ENCODE measurements at places on chromosomes 2 and 18.

- DNase-seq = no peak
Observed at GRCh38 chr2:237557633-237558015, 8.8 kb upstream of the PRLH start.

DNA sequence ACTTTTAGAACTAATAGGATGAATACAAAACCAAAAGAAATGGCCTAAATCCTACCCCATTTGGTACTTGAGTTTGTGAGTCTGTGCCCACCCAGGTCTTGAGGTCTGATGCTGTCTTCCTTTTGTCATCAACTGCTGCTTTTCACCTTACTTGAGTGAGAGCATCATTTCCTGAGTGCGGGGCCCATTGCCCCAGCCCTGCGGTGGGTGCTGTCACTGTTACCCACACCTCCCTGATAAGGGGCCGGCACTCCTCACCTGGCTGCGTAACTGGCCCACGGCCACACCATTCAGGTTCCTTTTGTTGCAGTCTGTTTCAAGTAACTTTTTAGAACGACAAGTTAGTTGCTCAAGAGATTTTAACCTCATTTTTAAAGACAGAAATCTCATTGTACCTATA, 25.3 kb downstream of the RAB12 start:
- DNase-seq = no peak

- no peak for DNase-seq
Observed at GRCh38 chr2:61775956-61776570, 77.8 kb downstream of the FAM161A start.

DNA sequence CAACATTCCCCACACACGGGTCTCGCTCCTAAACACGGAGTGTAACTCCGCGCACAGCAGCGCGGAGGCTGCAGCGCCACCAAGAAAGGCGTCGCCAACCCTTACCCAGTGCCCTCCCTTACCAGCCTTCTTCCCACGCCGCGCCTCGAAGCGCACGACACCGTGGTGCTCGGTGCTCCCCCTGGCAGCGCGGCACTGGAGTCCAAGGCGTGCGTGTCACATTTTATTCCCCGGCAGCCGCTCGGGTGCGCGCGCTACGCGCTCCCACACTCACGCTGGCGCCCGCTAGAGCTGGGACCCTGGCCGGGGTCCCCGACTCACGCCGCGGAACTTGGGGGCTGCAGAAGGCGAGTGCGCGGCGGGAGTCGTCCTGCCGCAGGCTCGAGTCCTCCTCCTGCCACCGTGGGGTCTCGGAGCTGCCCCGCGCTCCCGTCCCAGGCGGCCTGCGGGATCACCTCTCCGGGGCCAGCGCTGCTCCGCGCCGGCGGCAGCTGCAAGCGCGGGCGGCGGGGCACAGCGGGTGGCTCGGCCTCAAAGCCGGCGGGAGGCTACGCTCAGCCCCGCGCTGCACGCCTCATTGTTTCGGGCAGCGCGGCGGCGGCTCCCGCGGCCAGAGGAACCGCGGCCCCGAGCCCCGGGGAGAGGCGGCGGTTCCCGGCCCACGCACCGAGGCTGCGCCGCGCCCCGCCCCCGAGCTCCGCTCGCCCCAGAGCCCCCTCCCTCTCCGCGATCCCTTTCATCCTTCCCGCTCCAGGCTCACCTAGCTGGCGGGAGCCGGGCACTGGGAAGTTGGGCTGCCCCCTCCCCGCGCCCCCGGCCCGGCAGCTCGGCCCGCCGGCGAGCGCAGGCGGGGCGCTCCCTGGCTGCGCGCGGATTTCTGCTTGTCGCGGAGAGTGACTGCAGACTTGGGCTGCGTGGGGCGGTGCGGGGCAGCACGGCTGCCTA, at the start of gene ST6GAL2:
ST6GAL2 (minus strand) TSS at position 197 of the 945 bp plus-strand sequence. CDS start 42,190 bp downstream, outside the sequence.
- DNase-seq = no peak

DNA sequence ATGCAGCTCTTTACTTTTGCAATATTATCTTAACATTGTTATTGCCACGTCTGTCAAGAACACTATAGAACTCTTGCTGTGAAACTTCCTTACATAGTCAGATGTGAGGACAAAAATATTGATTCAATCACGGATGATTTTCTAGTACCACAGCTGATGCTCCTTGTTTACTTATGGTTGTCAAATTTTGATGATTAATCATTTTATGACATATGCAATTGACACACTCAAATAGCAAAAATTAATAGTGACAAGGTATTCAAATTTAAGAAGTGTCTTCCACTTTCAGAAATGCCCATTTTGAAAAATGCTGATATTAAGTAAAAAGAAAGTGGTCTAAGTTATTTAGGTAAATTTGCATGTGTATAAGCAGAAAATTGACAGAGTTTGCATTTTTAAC, 284.0 kb downstream of the CCDC102B start:
- DNase-seq = no peak

DNA sequence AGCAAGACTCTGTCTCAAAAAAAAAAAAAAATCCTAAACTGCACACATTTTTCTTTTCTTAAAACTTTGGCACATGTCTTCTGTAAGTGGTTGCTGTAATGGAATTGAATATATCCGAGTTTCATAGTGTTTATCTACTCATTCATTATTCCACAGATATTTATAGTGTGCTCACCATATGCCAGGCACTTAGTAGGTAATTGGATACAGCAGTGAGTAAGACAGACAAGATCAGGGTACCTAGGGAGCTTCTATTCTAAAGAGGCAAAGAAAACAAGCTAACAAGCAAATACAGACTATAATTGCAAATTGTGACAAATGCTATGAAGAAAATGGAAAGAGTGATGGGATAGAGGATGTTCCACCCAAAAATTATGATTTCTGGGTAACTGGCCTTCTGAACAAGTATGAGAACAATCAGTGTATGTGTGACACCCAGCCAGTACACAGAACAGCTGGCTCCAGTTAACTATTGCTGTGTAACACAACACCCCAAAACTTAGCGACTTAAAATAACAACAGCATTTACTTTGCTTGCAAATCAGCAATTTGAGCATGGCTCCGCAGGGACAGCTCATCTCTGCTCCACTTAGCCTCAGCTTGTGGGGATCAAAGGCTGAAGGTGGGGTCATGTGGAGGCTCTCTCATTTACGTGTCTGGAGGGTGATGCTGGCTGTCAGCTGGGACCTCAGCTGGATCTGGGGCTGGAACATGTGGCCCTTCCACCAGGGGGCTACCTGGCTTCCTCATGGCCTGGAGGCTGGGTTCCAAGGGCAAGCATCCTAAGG, 224.9 kb downstream of the INSIG2 start:
- DNase-seq = no peak

- DNase-seq = no peak
Observed at GRCh38 chr2:46964835-46965560, 49.4 kb upstream of the MCFD2 start.

GRCh38 chr2:187615364-187615763, 61.1 kb upstream of the TFPI start:
- DNase-seq = no peak

GRCh38 chr2:136486115-136486514, 279.2 kb upstream of the THSD7B start:
- DNase-seq = no peak

- DNase-seq = no peak
Observed at GRCh38 chr2:145137211-145137610, 617.3 kb upstream of the ZEB2 start.

- no peak for DNase-seq
Observed at GRCh38 chr2:8364668-8365067, 317.2 kb upstream of the ID2 start.

- no peak for DNase-seq
Observed at GRCh38 chr2:197515315-197515738, 539 bp upstream of the MOB4 start.

GRCh38 chr2:240284503-240285259, 144.2 kb upstream of the OTOS start:
- DNase-seq = no peak

- no peak for DNase-seq
Observed at GRCh38 chr2:202237787-202238233, 587 bp downstream of the SUMO1 start.
